Stimulated activated CD4-positive, alpha-beta T cell treated with anti-CD3 and anti-CD28 coated beads, Interleukin-4, amount 100 ng/mL, for 1 hour (primary cell): ENCODE measurements at places on chromosomes 7 and 10.

DNA sequence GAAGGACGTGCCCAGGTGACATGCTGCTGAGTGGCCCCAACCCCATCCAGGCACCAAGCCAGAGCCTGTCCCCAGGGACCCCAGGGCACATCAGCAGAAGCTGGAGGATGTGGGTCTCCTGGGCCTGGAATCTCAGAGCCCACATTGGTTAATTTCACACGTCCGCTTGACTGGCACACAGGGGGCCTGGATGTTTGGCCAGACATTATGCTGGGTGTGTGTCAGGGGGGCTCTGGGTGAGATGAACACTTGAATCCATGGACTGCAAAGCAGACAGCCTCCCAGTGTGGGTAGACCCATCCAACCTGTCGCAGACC is 79.1 kb upstream of the RET start:
- DNase-seq: no peak

- no peak for DNase-seq
Observed at GRCh38 chr7:47696152-47696710, 114.3 kb upstream of the TNS3 start.

- no peak for DNase-seq
Observed at GRCh38 chr7:83161186-83161585, 1.5 kb downstream of the PCLO start.

- no peak for DNase-seq
Observed at GRCh38 chr10:87721781-87722180, 62.1 kb downstream of the PAPSS2 start.

- no peak for DNase-seq
Observed at GRCh38 chr7:141209454-141209853, 135.6 kb downstream of the TMEM178B start.

- no peak for DNase-seq
Observed at GRCh38 chr10:97705006-97705670, 8.4 kb upstream of the MARVELD1 start.

- no peak for DNase-seq
Observed at GRCh38 chr7:158322616-158323530, 264.8 kb downstream of the PTPRN2 start.

GRCh38 chr10:101569622-101570427 is 18.2 kb downstream of the POLL start:
- peak; percentile 82 for DNase-seq

DNA sequence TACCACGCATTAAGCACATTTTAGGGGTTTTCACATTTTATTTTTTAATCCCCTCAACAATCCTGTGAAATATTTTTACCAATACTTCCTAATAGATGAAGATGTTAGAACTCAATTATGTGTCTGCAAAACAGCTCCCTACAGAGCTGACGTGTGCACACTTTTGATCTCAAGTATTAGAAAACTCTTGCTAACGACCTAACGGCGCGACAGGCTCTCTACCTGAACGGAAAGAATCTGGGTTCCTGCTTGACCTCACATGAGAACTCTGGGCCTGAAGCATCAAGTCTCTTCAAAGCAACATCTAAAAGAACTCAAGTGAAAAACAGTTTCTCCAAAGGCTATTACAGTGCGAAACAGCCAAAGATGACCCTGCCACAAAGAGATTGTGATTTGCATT is 113.9 kb downstream of the DOCK4 start:
- no peak for DNase-seq

DNA sequence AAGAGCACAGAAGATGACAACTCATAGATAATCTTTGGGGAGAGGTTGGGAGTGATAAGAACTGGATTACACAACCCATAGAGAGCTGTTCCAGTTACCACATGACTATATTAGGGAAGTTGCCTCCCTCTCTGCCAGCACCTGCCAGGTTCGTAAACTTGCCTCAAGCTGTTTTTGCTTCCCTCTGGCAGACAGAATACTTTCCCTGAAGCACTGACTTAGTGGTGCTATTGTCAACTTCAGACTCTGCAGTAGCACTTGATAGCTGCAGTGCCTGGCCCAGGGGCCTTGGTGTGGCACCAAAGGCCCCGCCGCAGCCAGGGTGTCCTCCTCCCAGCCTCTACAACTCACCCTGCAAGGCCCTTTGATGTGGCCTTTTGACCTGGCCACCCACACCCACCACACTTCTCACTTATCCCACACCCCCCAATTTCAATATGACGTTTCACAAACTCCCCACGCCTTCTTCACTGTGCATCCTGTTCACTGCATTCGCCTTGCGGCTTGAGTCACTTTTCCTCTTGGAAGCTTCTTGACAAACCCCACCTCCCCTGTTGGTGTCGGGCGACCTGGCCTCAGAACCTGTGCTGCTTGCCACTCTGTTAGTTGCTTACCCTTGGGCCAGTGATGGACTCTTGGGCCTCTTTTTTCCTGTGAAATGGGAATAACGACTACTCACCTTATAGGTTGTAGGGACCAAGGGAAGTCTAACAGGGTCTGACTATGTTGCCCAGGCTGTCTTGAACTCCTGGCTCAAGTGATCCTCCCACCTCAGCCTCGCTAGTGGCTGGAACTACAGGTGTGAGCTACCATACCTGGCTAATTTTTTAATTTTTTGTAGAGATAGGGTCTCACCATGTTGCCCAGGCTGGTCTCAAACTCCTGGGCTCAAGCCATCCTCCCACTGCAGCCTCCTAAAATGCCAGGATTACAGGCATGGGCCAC is 50.2 kb upstream of the PODXL start:
- no peak for DNase-seq

- no peak for DNase-seq
Observed at GRCh38 chr10:6781133-6781770, 201.2 kb upstream of the PRKCQ start.

GRCh38 chr7:6590645-6591110 is 857 bp downstream of the INTS15 start:
- no peak for DNase-seq

DNA sequence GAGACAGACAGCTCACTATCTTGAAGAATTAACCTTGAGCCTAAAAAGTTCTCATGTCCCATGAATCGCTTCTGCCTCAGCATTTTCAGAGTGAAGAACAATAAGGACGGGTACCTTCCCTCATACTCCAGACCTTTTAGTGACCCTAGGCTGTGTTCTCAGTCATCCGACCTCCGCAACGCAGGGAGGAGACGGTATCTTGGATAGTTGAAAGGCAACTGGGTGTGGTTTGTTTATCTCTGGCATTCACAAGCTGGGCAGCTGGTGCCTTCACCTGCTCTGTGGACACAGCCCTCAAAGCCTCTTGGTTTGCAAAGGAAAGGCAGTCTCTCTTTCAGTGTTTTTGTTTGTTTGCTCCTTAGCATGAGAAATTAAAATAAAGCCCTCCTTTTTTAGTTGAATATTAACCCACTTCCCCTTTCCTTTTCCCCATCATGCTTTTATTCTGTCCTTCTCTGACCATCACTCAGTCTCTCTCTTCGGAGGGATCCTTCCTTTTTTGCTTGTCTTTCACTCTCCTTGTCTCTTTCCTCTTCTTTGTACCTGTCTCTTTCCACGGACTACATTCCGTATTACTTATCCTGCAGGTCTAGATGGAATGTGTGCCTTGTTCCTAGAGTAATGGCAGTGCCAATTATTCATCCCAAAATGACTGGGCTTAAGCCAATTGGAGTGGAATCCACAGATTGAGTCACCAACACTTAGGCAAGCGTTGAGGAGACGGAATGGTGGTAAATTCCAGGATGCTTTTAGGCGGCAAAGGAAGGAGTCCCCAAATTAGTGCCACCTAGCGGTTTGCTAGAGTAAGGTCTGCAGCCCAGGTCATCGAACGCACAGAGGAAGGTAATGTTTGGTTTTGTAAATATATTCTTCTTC is 45.8 kb downstream of the PRR15 start:
- no peak for DNase-seq

DNA sequence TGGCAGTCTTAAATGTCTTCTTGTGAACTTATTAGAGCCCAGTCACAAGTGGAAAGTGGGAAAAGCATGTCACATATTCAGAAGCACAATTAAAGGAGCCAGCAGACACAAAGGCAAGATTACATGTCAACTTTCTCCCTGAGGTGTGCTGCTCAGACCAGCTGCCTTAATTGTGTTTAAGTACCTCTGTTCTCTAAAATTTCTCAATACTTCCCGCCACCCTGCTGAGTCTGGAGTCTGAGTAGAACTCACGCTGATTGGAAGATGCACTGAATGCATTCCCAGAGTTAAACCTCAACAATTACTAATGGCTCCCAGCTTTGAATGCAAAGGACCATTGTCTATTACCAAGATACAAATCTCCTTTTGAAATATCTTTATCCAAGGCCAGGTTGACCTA is 166.4 kb upstream of the COBL start:
- no peak for DNase-seq

- no peak for DNase-seq
Observed at GRCh38 chr7:129186749-129187260, 1.6 kb upstream of the SMO start.

GRCh38 chr7:131444683-131445082 is 111.7 kb downstream of the PODXL start:
- no peak for DNase-seq

DNA sequence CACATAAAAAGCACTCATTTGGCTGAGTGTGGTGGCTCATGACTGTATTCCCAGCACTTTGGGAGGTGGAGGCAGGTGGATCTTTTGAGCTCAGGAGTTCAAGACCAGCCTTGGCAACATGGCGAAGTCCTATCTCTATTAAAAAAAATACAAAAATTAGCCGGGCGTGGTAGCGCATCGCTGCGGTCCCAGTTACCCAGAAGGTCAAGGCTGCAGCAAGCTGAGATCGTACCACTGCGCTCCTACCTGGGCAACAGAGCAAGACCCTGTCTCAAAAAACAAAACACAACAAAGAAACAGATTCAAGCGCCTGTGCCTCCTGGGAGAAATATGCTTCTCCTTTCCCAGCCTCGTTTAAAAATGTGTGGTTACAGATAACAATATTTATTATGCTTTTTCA is 2.2 kb upstream of the ABCF2 start:
- DNase-seq: no peak

- no peak for DNase-seq
Observed at GRCh38 chr7:109498131-109498530, 928.5 kb downstream of the DNAJB9 start.

DNA sequence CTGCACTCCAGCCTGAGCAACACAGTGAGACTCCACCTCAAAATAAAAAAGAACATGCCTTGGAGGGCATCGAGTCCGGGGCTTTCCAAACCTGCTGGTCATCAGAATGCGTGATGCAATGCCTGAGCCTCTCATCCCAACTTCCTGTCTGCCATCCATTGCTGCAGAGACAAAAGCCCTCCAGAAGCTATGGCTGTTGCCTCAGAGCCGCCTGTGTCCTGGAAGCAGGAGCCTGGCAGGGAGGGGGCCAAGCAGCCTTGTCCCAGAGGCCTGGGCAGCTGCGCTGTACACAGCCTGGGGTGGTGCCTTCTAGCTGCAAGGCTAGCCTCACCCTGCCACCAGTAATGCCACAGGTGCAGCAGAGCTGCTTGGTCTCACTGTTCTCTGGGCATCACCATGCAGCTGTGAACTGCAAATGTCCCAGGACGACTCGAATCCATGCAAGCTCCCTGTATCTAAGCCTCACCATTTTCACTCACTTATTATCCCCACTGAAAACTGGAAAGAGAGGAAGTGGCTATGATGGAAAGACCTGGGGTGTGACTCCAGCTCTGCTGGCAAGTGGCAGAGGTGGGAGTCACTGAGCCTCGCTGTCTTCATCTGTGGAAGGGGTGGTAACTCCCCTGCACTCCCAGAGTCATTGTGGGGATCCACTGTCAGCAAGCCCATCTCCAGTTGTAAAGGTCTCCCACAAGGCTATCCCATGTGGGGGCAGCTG is 7.0 kb downstream of the ALOX5 start:
- DNase-seq: no peak

DNA sequence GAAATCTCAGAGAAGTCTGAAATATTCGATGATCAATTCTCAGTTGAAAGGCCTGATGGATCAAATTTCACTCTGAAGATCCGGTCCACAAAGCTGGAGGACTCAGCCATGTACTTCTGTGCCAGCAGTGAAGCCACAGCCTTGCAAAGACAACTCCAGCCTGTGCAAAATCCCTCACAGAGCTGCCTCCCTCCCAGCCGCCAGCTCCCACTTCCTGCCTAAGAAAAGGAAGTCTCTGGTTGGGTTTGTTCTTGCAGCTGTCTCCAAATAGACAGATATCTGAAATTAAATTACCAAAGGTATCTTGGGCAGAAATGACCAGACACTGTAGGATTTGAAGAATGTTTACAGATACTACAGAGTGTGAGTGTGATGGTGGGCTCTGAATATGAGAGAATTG is 43.4 kb upstream of the PRSS58 start:
- DNase-seq: no peak

DNA sequence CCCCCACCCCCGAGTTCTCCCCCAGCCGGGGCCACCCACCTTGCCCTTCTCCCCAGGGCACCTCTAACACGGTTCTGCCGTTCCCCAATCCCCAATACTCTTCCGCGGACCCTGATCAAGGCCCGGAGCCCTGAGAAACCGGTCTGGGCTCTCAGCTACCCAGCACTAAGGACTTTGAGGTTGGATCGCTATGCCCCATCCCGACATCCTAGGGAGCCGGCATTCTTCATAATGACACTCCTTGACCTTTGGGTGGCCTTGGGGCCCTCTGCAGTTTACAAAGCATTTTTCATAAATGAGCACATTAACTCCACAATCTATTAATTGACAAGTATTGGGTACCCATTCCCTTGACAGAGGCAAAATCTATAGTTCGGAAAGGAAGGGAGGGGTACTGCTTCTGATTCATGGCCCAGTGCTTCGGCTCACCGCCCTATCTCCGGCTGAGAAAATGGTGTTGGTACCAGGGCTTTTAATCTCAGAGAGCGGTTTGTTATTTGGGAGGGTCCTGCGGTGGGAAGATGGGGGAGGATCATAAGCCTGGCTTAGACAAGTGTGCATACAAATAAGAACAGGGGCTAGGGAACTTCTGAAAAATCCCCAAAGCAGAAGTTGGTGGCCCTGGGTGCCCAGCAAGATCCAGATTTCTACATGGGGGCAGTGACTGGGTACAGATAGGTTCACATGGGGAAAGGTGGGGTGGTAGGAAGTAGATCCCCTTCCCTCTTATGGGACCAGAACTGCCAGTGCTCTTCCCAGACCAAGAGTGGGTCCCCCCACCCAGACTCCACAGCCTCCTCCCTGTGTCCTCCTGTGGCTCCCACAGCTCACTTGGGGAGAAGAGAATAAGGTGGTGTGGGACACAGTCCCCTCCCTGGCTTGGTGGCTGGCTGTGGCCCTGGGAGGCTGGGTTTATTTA is 3.2 kb downstream of the IMPDH1 start:
- no peak for DNase-seq

- no peak for DNase-seq
Observed at GRCh38 chr10:119806334-119807130, 66.1 kb downstream of the MCMBP start.

DNA sequence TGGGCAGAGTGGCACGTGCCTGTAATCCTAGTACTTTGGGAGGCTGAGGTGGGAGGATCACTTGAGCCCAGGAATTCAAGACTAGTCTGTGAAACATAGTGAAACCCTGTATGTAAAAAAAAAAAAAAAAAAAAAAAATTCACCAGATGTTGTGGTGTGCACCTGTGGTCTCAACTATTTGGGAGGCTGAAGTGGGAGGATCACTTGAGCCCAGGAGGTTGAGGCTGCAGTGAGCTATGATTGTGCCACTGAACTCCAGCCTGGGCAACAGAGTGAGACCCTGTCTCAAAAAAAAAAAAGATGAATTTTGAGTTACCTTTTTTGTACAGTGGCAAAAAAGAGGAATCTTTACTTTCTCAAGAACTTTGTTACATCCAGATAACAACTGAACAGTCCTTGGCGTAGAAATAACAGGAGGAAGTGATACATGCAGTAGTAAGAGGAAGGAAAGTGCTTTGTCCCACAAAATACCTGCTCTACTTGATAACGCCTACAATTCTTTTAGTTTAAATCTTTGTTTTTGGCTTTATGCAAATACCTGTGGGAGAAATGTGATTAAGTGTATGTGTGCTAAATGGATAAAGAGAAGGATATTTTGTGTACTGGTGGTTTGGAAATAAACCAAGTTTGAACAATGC is 29.3 kb downstream of the SPAG6 start:
- no peak for DNase-seq
